ENCODE measurements at places on chromosomes 12 and 14. TPM values are rescaled to one million over a fixed set of nuclear protein-coding genes. Genes with fewer than 3 reads are reported as not detected.

DNA sequence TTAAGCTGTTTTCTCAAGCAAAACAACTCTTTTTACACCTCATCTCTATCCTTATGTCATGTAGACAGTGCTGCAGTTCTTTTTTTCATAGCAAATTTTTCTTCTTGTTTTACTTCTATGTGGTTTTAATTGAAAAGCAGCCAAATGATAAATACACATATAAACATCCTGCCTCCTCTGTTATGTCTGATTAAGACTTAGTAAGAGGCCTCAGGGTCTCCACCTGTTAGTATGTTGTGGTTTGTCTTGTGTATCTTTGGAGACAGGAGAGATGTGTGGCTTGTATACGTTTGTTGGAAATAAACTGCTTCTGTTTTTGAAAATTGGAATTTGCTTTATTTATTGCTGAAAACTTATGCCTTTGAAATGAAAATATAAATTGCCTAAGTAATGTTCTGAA, 32.0 kb downstream of the PEX5 start:
- no peaks in the 10 kb centered on the region for H3K36me3 ChIP-seq
- no peak for DNase-seq
- H3K4me1 ChIP-seq = no peaks in the 10 kb centered on the region
- H3K4me3 ChIP-seq = no peak overlapping the region

The CRACR2A gene
- 20.7 TPM for total RNA-seq

DNA sequence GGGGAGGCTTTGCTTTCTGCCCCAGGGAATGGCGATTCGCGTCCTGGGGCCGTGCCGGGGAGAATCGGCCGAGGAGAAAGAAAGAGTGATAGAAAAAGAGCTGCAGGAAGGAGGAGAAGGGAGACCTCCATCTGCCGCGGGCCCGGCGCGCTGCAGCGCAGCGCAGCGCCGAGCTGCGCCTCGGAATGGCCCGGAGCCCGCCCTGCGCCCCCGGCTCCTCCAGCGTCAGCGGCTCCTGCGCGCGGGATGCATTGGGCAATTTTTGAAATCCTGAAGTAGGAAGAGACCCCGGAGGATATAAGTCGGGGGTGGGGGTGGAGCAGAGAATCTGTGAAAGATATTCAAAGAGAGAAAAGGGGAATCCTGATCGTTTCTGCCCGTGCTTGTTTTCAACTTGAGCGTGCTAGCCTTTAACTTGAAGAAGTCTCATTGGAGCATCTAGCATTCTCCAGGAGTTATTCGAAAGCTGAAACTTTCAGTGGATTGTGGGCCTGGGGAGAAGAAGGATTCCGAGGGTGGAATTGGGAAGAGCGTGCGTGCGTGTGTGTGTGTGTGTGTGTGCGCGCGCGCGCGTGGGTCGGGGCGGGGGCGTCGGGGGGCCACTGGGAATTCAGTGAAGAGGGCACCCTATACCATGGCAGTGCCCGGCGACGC, 441 bp downstream of the PDE3A start:
- no peak overlapping the region for H3K27ac ChIP-seq
- peaks cover 40% of the 10 kb centered on the region for H3K27me3 ChIP-seq
- DNase-seq = no peak

DNA sequence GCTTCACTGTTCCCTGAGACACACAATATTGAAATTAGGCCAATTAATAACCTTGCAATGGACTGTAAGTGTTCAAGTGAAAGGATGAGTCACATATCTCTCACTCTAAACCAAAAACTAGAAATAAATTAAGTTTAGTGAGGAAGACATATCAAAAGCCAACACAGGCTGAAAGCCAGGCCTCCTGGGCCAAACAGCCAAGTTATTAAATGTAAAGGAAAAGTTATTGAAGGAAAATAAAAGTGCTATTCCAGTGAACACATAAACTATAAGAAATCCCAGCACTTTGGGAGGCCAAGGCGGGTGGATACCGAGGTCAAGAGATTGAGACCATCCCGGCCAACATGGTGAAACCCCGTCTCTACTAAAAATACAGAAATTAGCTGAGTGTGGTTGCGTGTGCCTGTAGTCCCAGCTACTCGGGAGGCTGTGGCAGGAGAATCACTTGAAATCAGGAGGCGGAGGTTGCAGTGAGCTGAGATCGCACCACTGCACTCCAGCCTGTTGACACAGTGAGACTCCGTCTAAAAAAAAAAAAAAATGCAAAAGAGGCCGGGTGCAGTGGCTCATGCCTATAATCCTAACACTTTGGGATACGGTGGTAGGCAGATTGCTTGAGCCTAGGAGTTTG, 10.4 kb upstream of the HEATR5A start:
- peaks cover 9% of the 10 kb centered on the region for H3K4me1 ChIP-seq
- H3K27ac ChIP-seq = no peak overlapping the region
- no peak for DNase-seq
- no peaks in the 10 kb centered on the region for H3K27me3 ChIP-seq
- H3K36me3 ChIP-seq = peaks cover 5% of the 10 kb centered on the region
- no peak overlapping the region for H3K4me3 ChIP-seq

- H3K4me3 ChIP-seq = no peak overlapping the region
- H3K27ac ChIP-seq = no peak overlapping the region
- H3K27me3 ChIP-seq = no peaks in the 10 kb centered on the region
- no peaks in the 10 kb centered on the region for H3K36me3 ChIP-seq
Measured at GRCh38 chr12:95642583-95642982, 91.3 kb upstream of the USP44 start.

GRCh38 chr12:53082637-53083175, 3.5 kb upstream of the SPRYD3 start:
- H3K4me1 ChIP-seq = peaks cover 23% of the 10 kb centered on the region
- no peaks in the 10 kb centered on the region for H3K36me3 ChIP-seq
- H3K27ac ChIP-seq = peak overlapping the region; percentile 47
- no peak overlapping the region for H3K4me3 ChIP-seq

DNA sequence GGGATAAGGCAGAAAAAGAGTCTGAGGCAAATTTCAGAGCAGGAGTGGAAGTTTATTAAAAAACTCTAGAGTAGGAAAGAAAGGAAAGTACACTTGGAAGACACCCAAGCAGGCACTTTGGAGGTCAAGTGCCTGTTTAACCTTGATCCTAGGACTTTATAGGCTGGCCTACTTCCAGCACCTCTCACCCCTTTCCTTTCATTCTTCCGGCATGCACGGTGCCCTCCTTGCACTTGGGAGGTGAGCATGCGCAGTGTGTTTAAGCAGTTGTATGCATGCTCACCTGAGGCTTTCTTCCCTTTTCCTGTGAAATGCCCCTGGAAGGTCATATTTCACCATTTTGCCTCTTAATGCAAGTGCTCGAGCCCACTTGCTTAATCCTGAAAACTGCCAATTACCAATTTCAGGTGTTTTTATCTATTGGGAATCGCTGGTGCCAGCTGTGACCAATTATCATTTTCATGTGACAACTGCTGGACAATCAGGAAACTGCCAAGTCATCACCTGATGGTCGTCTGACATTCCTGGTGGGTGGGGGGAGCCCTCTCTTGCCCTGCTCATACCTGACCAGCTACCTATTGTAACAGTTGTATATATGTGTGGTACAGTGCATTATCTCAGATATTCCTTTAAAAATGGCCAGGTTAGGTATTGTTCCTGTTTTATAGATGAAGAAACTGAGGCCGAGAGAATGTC, 53.5 kb downstream of the SUDS3 start:
- DNase-seq = no peak
- H3K4me1 ChIP-seq = no peaks in the 10 kb centered on the region
- no peak overlapping the region for H3K4me3 ChIP-seq
- peaks cover 10% of the 10 kb centered on the region for H3K36me3 ChIP-seq
- H3K27me3 ChIP-seq = no peaks in the 10 kb centered on the region

DNA sequence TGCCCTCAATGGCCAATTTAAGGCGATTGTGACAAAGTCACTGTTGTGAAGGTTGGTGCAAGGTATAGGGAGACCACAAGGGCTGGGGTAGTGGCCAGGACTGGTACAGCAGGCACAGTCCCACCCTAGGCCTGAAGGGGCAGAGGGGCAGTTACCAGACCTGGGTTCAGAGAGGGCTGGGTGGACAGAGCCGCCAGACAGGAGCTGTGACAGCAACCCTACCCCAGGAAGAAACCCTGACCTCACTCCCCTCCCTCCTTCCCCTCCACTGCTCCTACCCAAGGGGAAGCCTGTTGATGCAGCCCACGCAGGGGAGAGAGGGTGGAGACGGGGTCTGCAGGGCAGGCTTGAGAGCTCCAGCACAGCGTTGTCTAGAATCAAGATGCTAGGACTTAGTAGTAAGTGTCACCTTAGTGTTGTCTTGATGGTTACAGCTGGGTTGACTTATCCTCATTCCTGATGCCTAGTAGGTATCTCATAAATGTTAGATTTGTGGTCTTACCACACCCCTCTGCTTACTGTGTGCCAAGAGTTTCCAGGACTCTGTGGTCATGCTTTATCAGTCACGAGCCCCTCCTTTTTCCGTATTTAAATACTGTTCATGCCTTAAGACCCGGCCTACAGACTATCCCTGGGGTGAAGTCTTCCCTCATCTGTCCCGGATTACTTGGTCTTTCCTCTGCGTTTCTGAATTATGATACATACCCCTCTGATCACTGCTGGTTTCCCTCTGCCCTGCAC, 14.4 kb downstream of the EML1 start:
- no peaks in the 10 kb centered on the region for H3K36me3 ChIP-seq
- H3K27ac ChIP-seq = no peak overlapping the region
- H3K4me3 ChIP-seq = no peak overlapping the region
- DNase-seq = no peak
- H3K27me3 ChIP-seq = peaks cover 6% of the 10 kb centered on the region

The KRT79 gene
- total RNA-seq = not detected

The ERP27 gene
- 1.0 TPM for total RNA-seq

The TSPAN19 gene
- not detected for total RNA-seq

- H3K27me3 ChIP-seq = no peaks in the 10 kb centered on the region
- H3K27ac ChIP-seq = no peak overlapping the region
- no peaks in the 10 kb centered on the region for H3K4me1 ChIP-seq
- H3K4me3 ChIP-seq = no peak overlapping the region
Measured at GRCh38 chr14:38799671-38800070, 303.4 kb downstream of the SEC23A start.

The TAMALIN gene
- total RNA-seq = 14.8 TPM

DNA sequence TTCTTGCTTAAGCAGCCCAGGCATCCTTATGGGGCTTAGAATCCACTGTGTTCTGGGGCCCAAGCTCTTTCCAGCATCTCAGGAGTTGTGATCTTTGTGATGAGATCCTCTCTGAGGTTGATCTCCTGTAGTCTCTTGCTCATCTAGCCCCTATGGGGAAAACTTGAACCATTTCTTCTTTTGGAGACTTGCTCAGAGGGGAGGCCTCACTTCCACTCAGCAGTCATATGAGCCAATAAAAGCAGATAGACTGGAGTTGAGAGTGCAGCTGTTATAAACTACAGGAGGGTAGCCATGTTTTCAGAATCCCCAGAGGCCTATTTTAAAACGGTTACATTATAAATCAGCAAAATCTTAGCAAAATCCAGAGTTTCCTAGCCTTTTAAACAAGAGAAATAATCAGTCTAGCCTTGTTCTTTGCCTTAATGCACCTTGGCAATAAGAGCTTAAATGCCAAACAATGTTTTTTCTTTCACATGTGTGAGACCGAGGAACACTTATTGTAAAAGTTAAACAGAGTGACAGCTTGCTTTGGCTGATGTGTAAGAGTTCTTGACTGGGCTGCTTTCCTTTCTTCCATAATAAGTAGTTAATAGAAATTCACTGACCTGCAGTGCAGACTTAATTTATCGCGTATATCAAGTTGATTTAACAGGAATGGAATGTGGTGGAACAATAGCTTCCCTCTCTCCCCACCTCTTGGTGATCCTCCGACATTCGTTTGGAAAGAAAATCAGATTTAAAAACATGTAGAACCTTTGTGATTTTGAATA, 168.3 kb downstream of the NEDD1 start:
- H3K4me3 ChIP-seq = no peak overlapping the region
- no peaks in the 10 kb centered on the region for H3K36me3 ChIP-seq
- peaks cover 7% of the 10 kb centered on the region for H3K27me3 ChIP-seq
- no peak overlapping the region for H3K27ac ChIP-seq
- H3K4me1 ChIP-seq = no peaks in the 10 kb centered on the region

The MYO1A gene
- 1.4 TPM for total RNA-seq

DNA sequence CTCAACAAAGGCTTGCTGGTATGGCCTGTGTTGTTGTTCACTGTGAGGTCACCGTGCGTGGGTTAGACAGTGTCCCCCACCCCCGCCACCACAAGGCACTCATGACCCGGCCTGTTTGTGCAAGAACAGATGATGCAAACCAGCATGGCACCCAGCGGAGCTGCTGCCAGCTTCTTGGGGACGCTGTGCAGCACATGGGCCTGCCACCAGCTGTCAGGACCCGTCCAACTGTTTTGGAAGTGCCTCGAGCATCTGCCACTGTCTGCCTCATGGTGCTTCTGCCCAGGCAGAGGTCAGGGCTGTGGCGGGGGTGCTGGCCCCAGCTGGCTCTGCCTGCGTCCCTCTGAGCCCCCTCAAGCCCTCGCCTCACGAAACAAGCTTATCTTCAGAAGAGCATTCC, 1.5 kb downstream of the ASB2 start:
- H3K4me1 ChIP-seq = peaks cover 84% of the 10 kb centered on the region
- H3K27ac ChIP-seq = no peak overlapping the region
- no peak for DNase-seq
- H3K27me3 ChIP-seq = no peaks in the 10 kb centered on the region

GRCh38 chr14:58397156-58397555, 1.4 kb downstream of the TOMM20L start:
- DNase-seq = no peak
- no peak overlapping the region for H3K4me3 ChIP-seq
- peaks cover 8% of the 10 kb centered on the region for H3K4me1 ChIP-seq

- peaks cover 40% of the 10 kb centered on the region for H3K4me1 ChIP-seq
- H3K27me3 ChIP-seq = no peaks in the 10 kb centered on the region
- no peak for DNase-seq
- no peak overlapping the region for H3K4me3 ChIP-seq
Measured at GRCh38 chr12:55915482-55915859, 12.2 kb downstream of the PYM1 start.

DNA sequence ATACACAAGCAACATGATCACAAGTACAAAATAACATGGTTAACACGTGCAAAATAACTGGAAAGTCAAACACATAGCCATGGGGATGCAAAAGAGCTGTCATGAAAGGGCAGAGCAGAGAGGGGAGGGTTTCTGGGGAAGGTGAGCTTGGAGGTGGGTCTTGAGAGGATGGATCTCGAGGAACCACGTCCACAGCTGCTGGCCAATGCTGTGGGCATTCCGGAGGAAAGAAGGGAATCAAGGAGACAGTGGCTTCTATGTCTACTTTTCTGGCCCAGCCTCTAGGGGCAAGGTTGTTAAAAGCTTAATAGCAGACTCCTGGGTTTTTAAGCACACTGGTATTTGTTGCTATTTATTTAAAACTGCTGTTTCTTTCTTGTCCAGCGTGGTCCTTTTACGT, 8.4 kb upstream of the MYH7 start:
- no peaks in the 10 kb centered on the region for H3K4me1 ChIP-seq
- no peak overlapping the region for H3K4me3 ChIP-seq
- no peaks in the 10 kb centered on the region for H3K36me3 ChIP-seq
- no peak for DNase-seq

DNA sequence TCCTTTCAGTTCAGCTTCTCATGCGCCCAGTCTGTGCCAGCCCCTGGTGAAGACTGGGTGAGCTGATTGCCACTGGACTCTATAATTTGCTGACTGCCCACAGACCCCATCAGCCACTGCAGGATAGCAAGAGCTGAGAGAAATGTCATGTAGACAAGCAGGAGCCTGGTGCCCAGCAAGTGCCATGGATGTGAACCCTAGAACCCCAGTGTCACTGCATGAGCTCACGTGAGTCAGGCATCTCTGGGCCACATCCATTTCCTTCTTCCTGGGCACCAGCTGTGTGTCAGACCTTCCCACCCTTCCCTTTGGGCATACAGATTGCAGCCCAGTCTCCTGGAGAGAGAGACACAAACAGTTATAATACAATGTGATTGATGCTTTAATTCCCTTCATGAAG, 73.8 kb downstream of the NTF3 start:
- H3K4me3 ChIP-seq = no peak overlapping the region
- peaks cover 7% of the 10 kb centered on the region for H3K27me3 ChIP-seq
- no peak overlapping the region for H3K27ac ChIP-seq
- no peaks in the 10 kb centered on the region for H3K36me3 ChIP-seq
